ENCODE measurements at places on chromosomes 1 and 21. TPM values are rescaled to one million over a fixed set of nuclear protein-coding genes. Genes with fewer than 3 reads are reported as not detected.

The MANEAL gene
- total RNA-seq: 0.53 TPM

The RHEX gene
- not detected for total RNA-seq

The RIT1 gene
- 67.0 TPM for total RNA-seq

The OLIG2 gene
- total RNA-seq: not detected

The CD2 gene
- 151 TPM for total RNA-seq

The APOBEC4 gene
- not detected for total RNA-seq

The OR2L2 gene
- total RNA-seq: 0.19 TPM

The RPTN gene
- total RNA-seq: not detected

The HES3 gene
- total RNA-seq: not detected

The VCAM1 gene
- not detected for total RNA-seq

The MROH9 gene
- total RNA-seq: not detected

The HENMT1 gene
- 8.2 TPM for total RNA-seq

The CASZ1 gene
- total RNA-seq: 22.8 TPM

The PLEKHN1 gene
- 0.95 TPM for total RNA-seq

The OR2AK2 gene
- 0.70 TPM for total RNA-seq

The LRRC38 gene
- total RNA-seq: not detected

The MPL gene
- not detected for total RNA-seq

The EIF3I gene
- 103 TPM for total RNA-seq

The LCE1E gene
- not detected for total RNA-seq

The GJA9 gene
- total RNA-seq: not detected

The SPATA21 gene
- total RNA-seq: not detected

The GNAT2 gene
- total RNA-seq: not detected

The EXTL1 gene
- total RNA-seq: not detected

The SEMA6C gene
- 5.5 TPM for total RNA-seq

The UBXN10 gene
- total RNA-seq: 0.44 TPM

The LIX1L gene
- 21.5 TPM for total RNA-seq

The ZNF496 gene
- total RNA-seq: 19.9 TPM

The PGLYRP4 gene
- not detected for total RNA-seq

The LRRC53 gene
- total RNA-seq: not detected

The ATP1A2 gene
- total RNA-seq: not detected

The FAM177B gene
- total RNA-seq: not detected

The KRTAP7-1 gene
- not detected for total RNA-seq
